ENCODE measurements at places on chromosomes 16 and 17.

DNA sequence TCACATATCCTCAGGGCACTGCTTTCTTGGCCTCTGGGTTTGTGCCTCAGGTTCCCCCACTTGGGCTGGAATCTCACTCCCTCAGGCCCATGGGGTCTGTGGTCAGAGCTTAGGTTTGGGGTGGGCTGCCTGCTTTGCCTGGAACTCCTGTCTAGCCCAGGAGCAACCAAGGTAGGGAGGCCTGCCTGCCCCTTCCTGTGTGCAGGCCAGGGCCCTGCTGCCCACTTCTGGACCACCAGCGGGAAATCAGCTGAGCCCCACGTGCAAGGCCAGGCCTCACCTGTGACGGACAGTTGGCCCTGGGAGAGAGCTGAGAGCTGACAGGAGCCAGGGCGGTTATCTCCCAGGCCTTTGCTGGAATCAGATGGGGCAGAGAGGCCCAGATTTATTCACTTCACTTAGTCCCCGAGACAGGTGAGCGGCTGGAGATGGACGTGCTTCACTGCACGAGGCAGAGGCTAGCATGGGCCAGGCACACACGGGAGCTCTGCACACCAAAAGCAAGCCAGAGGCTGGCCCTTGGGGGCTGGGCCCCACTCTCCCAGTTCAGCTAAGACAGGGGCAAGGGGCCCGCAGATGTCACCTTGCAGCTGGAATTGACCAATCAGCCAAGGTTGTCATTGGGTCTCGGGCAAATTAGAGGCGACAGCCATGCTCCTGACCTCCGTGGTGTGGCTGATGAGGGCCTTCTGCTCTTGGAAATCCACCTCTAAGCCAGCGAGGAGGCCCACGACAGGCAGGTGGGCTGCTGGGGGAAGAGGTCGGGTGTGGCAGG, 49.9 kb upstream of the DOC2B start:
- no peak for DNase-seq

DNA sequence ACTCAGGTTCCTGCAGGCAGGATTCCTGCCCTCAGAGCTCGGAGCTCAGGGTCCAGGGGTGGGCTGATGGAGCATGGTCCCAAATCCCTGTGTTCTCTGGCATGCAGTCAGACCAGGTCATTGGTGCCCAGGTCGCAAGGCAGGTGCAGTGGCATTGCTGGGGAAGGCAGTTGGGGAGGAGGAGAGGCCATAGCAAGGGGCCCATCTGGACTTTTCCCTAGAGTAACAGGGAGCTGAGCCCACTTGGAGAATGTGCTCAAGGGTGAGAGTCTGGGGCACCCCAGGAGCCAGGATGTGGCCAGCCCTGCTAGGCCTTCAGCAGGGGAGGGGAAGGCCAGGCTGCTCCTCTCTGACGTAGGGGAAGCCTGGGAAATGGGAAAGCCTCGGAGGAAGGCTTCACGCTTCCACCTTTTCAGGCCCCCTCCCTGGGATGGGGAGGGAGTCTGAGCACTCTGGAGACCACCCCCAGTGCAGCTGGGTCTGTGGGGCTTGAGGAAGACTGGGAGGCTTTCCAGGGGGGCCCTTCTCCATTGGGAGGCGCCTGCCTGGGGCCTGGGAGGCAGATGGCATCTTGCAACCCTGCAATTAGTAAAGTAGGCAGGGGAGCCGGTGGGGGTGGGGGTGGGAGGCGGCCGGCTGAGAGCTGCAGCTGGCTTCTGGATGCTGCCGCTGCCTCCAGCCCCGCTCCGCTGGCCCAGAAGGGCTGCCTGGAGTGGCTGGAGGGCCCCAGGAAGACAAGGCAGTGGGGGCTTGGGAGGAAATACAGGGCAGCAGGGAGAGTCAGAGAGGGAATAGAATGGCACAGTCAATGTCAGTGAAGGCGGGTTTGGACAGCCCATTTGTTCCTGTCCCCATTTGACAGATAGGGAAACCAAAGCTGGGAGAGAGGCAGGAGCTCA, 21.1 kb upstream of the DOK4 start:
- DNase-seq: no peak

DNA sequence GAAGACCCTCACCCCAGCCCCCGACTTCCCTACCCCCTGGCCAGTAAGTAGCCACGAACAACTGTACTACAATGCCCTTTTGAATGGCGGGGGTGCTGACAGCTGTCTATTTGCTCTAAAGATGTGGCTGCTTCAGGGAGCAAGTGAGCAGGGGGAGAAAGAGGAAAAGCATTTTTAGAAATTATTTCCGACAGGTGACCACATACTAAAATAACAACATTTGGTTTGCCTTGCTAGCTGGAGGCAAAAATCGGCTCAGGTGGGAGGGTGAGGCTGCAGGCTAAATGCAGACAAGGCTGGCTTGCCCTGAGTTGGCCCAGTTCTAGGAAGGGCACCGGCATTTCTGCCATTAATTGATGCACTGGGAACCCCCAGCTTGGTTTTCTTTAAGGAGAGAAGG, 188.5 kb downstream of the XYLT1 start:
- no peak for DNase-seq

- DNase-seq: no peak
Measured at GRCh38 chr17:82357394-82357793, 1.7 kb upstream of the TEX19 start.

DNA sequence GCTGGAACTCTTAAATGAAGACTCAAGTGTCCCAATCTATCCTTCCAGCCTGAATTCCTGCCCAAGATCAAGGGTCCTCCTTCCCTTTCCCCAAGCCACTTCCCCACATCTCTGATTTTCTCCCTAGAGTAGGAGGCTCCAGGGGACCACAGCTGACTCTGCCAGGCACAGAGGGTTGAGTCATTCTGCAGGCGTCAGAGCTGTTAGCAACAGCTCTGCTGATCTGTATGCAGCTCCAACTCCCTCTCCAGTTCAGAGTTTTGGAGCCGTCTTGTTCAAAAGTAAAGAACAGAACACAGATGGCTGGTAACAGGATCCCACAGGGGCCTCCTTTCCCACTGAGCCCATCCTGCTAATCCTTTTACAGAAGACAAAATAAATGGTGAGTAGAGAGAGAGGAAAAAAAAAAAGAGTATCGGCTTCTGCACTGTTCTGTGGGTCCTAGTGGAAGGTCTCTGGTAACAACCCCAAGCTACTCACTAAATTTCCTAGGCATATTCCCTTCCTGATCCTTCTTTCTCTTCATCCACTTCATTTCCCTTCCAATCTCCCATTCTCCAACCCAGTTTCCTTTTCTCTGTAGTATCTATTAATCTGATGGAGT, 13.4 kb upstream of the TAOK1 start:
- DNase-seq: no peak

DNA sequence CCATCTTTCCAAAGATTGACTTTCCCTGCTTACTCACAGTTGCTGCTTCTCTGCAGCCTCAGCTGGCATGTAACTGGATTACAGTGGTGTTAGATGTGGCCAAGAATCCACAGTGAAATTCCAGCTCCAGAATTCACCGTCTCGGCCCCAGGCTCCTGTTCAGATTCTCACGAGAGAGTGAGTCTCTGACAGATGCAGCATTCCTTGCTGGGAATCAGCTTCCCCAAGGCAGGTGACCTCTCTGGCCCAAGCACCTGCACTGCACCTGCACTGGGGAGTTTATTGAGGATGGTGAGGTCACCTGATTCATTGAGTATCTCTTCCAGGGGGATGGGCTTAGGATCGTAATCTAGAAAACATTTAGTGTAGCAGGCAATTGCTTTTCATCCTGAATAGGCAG, 600.5 kb upstream of the RBFOX1 start:
- no peak for DNase-seq

GRCh38 chr17:43734376-43734775, 24.2 kb downstream of the SOST start:
- DNase-seq: no peak

DNA sequence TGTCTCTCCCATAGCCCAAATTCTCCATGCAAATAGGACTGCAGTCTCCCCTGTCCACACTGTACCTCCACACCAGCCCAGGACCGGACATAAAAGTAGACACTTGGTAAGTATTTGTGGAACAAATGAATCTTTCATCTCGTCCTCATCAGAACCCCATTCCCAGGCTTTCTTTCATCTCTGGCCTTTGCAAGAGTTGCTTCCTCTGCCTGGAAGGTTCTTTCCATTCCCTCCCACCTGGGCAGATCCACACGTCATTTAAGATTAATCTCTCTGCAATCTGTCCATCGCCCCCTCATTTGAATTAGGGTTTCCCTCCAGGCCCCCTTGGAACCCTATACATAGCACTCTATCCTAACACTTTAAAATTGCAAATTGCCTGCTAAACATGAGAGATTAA, 3.9 kb upstream of the NXPH3 start:
- DNase-seq: no peak

GRCh38 chr16:6232056-6232455, 1100.6 kb upstream of the RBFOX1 start:
- DNase-seq: no peak

GRCh38 chr16:67210069-67210937, 11.4 kb downstream of the ELMO3 start:
- DNase-seq: no peak

DNA sequence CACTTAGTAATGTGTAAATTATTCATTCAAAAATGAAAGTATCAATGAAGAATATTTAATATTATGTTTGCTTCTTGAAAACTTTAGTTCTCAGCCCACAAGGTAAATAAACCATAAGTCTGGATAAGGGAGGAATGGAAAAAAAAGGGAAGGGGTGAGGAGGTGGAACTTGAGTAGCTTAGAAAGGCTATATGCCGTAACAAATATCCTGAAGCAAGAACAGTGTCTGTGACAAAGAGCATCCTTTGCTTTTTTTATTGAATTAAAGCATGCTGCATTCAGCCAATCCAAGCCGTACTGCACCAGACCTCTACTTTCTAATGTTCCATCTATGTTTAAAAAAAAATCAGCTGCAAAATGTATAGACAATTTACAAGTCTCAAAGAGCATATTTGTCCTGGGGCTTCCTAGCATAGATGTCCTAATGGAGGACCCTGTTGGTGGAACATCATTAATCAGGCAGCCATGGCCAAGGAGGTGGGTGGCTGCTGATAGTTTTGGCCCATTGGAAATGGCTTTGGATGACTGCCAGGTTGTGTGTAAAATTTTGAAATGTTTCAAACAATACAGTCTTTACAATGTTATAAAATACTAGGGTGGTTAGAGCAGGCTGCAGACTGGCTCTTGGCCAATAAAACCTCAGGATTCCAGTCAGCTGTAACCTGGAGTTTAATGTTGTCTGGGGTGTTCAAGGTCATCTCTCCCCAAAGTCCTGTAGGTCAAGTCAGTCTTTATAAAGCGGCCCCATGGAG, 895.8 kb upstream of the SOX9 start:
- DNase-seq: no peak

GRCh38 chr16:83925957-83926725, 26.9 kb upstream of the OSGIN1 start:
- DNase-seq: no peak

DNA sequence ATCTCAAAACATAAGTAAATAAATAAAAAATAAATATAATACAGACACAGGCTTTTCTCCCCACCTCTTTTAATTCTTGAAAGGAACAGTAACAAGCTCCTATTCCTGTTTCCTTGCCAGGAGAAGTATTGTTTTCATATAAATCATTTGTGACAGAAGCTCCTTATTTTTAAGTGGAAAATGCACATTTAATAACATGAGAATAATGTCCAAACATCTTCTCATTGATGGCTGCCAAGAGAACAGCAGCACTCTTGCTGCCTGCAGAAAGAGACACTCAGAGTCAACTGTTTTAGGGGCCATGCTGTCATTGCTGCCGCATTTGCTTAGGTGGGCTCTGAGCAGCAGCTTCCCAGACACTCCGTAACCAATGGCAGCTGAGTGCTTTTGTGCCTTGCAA, 580.1 kb downstream of the WWOX start:
- no peak for DNase-seq

DNA sequence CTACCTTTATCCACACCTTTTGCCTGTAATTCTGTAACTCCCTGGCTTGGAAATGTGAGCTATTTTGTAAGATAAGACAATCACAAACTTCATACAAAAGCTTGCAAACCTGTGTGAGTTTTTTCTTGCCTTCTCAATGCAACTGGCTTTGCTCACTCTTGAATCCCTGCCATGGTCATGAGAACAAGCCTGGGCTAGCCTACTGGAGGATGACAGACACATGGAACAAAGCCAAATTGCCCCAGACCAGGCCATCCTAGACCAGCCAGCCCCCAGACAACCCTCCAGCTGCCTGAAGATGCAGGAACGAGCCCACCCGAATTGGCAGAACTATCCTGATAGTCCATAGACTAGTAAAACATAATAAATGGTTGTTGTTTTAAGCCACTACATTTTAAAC, 466.6 kb upstream of the ERCC4 start:
- no peak for DNase-seq
